CD4-positive, alpha-beta T cell treated with Interleukin-15 for 4 hours (primary cell): ENCODE measurements at places on chromosomes 12 and 14.

DNA sequence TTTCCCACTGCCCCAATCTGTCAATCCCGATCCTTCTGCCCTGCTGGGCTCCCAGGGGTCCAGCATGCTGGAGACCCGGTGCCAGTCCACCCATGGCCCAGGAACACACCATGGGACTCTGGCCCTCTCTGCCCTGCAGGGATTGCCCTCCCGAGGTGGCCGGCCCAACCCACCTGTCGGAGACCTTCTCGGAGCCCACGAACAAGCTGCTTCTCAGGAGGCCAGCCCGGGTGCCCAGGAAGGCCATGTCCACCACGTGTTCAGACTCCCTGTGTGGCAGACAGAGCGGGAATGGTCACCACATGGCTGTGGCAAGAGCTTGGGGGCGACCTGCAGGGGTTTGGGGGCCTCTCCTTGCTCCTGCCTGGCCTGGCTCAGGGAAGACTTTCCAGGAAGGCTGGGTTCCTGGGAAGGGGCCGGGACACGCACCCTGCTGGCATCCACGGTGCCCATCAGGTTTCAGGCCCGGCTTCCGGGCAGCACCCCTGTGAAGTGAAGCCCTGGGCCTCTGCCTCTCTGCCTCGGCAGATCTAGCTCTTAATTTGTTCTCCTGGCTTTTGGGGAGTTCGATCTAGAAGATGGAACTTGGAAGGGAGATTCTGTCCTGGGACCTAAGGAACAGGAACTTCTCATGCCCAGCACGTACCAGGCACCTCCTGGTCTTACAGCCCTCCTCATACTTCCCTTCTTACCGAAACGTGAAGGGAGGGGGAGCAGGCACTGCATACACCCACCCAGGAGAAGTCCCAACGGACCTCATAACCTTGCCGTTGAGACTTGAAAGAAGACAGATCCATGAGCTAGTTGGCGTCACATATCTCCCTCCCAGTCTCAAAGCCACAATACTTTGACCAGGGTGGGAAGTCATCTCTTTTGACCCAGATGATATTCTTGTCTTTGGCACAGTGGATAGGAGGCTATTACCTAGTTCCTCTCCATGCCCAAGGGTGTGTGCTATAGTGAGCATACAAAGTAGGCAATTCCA lies 26.3 kb downstream of the LRTM2 start:
- no peak for DNase-seq

DNA sequence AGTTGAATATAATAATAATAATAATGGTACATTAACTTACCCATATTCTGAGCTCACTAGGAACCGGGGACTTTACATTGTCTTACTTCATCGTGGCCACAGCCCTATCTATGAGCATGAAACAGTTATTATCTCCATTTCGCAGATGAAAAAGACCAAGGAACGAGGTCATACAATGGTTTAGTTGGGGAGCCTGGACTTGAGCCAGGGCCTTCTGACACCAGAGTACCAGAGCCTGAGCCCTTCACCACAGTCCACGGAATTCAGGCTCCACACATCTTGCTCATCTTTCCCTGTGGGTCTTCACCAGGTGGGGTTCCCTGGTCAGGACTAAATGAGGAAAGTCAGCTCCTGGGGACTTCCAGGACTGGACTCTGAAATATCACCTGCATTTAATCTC lies 31.3 kb upstream of the CMKLR1 start:
- no peak for DNase-seq

DNA sequence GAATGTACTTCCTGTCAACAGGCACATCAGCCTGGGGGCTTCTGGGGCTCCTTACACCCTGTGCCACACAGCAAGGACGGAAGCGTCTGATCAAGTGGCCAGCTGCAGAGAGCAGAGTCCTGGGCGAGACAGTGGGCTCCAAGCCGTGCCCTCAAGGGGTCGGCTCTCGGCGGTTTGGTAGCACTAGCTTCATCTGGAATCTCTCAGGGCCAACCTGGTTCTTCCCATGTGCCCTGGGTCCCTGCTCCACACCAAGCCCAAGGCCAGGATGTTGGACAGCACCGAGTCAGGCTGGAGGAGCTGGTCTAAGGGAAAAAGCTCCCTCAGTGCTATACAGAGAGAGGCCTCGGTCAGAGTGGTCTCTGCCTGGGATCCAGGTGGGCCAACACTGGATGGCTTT lies 20.5 kb downstream of the DIO3 start:
- no peak for DNase-seq

GRCh38 chr12:71057330-71057729 lies 100.5 kb downstream of the TSPAN8 start:
- DNase-seq, result no peak

DNA sequence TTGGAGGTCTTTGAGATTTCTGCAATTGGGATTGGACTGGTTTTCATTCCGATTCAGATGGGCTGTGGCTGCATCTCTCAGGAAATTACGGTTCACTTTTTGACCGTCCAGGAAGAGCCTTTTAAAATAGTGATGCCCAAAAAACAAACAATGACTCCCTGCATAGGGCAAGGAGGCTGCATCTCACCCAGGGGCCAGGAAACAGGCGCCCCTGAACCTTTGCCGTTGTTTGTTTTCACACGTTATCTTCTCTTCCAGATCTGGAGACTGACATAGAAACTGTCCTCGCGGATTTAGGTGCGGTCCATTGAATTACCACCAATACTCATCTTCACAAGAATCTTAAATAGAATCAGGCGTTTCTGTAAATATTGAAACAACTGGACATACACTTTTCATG lies 66.0 kb downstream of the FLRT2 start:
- no peak for DNase-seq

GRCh38 chr14:90867501-90867900 lies 51.3 kb upstream of the TTC7B start:
- DNase-seq, result no peak

DNA sequence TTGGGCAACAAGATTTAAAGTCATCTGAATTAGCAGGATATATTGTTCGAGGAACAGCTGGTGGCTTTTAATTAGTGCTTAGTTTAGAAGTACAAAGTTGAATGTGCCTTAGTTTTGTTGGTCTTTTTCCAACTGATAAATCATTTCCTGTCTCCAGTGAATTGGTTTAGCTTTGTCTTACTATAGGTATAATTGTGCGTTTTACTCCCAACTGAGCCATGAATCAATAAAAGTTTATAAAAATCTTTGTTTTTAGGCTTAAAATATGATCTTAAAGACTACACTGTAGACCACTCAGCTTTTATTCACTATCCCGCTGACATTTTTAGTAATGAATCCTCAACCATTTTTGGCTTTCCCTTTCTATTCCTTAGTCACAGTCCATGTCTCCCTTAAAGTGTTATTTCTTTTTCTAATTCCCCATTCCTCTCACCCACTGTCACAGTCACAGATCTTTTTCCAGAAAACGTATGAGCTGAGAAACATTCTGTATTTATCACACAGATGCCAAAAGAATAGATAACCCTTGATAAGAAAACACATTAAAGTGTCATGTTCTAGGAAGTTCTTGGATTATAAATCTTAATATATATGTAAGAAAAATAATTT lies 34.0 kb upstream of the ALG10 start:
- no peak for DNase-seq

DNA sequence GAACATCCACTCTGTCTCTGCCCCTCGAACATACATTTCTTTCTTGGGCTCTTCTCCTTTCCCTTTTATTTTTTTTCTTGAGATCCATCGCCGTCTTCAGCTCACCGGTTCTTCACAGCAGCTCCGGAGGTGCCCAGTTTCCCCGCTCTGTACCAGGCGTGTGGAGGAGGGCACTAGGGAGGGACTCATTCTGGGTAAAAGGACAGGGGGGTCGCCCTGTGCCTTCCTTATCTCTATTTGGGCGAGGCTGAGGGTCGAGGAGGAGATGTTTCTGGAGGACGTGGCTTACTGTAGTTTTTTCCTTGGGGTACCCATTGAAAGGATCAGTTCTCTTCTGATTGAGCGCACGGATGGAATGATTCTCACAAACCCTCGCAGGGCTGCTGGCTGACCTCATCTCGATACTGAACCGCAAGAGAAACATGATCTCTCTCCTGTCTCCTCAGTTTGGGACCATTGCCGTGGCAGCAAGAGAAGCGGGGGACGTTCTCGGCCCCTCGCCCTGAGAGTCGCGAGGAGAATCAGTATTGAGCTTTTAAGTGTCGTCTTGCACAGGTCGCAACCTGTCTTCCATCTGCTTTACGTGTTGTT lies 386 bp downstream of the LIN52 start:
- no peak for DNase-seq

DNA sequence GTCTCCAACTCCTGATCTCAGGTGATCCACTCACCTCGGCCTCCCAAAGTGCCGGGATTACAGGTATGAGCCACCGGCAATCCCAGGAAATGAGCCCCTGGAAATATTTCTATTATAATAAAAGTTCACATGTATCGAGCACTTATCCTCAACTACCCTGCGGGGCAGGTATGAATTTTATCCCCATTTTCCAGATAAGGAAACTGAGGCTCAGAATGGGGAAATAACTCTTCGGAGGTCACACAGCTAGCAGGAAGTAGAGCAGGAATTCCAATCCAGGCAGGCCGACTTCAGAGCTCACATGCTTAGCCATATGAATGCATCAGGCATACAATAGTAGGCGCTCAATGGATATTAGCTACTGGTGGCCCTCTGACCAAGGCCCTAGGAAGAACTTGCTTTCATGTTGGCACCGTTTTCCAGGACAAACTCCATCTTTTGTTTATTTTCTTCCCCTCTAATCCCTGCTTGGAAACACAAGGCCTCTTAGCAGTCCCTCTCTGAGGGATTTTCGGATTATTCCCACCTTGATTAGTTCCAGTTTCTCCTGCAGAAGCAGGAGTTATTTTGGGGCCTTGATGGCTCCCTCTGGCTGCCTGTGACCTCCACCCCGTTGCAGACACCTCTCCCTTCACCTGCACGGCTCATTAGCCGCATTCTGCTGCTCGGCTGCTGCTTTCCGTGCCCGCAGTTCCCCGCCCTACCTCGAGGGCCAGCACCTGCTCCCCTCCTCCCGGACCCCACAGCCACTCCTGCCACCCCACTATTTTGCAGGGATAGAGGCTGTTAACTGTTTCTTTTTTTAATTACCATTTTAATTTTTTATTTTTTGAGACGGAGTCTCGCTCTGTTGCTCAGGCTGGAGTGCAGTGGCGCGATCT lies 18.7 kb upstream of the POP5 start:
- DNase-seq, result no peak

GRCh38 chr14:24712909-24713308 lies 78.9 kb upstream of the GZMB start:
- DNase-seq, result no peak

DNA sequence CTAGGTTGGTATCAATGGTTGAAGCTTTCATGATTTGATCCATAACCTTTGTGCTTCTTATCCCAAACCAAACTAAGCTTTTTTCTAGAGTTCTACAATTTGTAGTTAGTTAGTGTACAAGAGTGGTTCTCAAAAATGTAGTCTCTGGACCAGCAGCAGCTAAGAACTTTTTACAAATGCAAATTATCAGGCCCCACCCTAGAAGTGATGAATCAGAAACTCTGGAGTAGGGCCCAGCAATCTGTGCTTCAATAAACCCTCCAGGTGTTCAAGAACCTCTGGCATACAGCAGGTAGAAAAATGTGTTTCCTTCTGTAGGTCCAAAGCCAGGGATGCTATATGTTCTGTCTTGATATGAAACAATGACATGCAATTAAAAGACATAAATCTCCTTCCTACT lies 26.1 kb upstream of the ACTR6 start:
- no peak for DNase-seq

DNA sequence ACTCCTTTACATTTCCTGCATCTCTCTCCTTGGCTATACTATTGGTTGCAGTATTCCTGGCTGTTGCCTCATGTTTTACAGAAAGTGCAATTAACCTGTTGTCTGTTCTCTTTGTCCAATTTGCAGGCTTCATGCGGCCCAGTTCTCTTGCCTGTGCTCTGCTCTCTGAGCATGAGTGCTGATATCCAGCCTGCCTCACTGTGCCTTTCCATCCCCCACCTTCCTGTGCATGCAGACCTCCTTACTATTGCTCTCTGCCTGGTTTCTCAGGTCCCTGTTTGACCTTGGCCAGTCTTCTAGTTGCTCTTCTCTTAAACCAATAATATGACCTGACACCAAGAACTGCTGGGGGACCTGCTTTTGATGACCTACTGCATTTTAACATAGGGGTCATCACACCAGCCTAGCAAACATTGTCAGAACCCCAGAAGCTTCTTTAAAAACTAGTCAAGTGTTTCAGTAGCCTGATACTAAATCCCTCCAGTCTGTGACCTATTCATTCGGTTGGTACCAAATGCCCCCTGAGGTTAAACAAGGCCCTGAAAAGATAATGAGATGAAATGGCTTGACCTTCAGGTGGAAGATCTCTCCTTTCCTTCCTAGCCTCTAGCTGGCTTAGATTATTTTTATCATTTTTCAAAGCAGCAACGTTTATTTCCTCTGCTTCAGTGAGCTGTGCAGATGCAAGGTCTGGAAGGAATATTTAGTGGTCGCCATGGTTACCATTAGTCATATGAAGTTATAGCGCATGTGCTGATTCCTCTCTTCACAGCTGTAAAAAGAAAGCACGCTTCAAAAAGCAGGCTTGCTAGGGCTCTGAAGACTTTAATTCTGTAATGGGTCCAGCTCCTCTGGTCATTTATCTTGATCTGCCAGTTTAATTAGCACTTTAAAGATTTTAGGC lies 216.5 kb downstream of the PHLDA1 start:
- peak; percentile 66 for DNase-seq

DNA sequence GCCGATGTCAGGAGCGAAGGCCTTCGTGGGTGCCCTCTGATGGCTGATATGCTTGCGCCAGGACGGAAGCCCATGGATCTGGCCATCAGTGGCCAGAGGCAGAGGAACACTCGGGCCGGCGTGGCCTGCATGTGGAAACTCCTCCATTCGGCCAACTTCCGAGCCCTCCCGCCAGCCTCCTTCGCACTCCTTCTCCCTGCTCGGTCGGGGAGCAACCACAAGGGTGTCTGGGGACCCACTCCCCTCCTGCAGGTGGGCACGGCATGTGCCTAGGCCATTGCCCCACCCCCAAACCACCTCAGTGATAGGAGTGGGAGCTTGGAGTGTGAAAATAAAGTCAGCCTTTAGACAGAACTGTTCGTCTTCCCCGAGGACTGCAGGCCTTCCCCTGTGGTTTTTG lies 231.3 kb downstream of the BCL11B start:
- no peak for DNase-seq

DNA sequence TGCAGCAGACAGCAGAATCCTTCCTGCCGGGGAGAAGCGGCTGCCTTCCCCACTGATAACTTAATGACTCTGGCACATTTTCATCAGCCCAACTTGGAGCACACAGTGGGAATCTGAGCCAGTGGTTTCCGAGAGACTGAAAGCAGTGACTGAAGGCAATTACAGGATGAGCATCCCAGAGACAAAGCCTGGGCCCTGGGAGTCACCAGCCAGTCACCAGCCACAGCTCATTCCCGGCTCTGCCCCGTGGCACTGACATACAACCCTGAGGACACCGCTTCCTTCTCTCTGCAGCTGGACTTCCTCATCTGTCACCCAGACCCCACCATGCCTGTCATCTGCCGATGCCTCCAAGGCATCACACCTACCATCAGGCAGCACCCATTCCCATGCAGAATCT lies 192.3 kb downstream of the DPF3 start:
- DNase-seq, result no peak

DNA sequence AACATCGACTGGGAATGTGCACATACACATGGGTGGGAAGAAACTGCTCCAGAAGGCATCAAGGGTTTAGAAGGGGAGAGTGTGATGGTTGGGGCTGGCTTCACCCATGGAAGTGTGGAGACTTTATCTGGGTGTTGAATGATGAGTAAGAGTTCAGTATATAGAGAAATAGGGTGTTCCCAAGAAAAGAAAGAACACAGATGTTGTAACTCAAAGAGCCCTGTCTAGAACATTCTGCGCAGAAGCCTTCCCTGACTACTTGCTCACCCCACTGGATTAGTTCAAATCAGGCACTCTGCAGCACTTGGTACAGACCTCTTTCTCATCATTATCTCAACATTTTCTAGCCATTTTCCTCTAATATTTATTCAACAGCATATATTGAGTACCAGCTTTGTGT lies 491.7 kb downstream of the SNAPC1 start:
- DNase-seq, result no peak
